ENCODE measurements at places on chromosomes 3 and 15.

DNA sequence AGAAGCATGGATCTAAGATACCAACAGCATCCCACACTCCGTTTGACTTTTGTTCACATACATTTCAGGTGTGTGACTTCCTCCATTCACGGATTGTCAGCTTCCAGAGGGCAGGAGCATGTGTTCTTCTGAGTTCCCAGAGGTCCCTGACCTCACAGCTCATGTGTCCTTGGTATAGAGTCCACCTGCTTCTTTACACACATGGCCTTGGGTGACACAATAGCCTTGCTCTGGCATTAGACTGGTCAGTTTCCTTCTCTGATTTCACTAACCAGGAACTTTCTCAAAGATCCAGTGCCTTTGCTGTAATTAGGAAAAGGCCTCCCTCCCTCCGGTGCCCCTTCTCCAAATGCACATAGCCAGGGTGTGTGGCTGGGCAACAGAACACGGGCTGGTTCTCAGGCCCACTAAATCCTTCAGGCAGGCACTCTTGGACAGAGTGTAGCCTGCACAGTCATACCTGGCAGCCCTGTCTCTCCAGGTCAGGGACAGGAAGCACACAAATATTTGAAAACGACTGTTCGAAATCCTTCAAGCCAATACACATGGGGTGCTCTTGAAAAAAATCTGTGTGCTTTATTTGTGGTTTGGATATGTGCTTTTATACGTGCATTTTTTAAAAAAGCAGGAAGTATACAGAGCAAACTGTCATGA is 81.1 kb downstream of the TRIM42 start:
- peak; percentile 15 for DNase-seq

DNA sequence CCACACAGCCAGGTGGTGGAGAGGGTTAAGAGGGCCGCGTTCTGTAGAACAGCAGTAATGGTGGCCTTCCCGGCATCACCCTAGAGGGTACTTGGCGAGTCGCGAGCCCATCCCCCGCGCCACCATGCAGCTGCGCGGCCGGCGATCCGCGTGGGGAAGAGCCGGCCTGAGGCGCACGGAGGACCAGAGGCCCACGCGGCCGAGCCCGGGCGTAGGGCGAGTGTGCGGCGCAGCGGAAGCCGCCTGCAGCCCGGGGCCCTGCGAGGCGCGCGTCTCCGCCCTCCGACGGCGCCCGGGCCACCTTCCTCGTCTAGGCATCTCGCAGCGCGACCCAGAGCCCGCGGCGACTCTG is 423 bp downstream of the TKT start:
- DNase-seq: no peak

DNA sequence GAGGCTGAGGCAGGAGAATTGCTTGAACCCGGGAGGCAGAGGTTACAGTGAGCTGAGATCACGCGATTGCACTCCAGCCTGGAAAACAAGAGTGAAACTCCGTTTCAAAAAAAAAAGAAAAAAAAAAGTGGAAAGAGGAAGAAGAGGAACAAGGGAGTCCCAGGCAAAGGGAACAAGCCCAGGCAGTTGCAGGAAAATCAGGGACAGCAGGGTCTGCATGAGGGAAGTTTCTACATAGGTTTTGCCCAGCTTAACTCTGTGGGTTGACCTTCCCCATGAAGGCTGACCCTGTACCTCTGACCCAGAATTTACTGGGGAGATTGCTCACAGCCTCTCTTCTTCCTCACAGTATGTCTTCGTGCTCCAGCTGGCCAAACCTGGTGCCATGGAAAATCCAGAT is 12.3 kb downstream of the RBP1 start:
- no peak for DNase-seq

DNA sequence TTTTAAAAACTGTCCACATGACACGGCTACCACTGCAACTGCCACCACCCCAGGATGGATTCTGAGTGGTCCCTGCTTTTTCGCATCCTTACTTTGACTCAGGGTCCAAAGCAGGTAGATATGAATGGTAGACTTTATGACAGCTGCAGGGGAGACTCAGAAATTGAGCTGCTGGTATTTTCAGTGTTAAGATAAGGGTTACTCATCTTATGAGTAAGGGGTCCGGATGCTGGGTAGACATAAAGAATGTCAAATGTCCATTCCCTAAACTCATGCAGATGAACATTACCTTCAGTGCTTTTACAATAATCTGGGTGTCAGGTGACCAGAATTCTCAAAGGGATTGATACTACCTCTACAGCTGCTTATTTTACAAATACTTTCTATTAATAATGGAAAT is 25.9 kb upstream of the BBX start:
- DNase-seq: no peak

DNA sequence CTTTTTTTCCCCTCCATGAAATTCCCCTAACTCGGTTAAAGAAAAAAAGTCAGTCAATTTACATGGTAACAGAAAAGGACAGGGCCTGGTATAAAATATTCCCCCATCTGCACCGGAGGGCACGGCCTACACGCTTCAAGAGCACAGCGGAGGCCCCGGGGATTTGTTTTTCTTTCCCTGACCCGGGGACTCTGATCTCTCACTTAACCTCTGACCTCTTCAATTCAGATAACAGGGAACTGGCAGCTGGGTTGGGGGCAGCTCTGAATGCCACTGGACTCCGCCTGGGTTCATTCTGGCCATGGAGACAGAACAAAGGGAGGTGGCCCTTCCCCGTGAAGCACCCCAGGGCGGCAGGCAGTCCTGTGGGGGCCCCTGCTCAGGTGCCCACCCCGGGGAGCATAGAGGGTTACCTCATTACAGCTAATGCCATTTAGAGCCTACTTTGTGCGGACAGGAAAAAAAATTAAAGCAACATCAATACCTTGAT is 257.5 kb downstream of the SHQ1 start:
- DNase-seq: no peak

DNA sequence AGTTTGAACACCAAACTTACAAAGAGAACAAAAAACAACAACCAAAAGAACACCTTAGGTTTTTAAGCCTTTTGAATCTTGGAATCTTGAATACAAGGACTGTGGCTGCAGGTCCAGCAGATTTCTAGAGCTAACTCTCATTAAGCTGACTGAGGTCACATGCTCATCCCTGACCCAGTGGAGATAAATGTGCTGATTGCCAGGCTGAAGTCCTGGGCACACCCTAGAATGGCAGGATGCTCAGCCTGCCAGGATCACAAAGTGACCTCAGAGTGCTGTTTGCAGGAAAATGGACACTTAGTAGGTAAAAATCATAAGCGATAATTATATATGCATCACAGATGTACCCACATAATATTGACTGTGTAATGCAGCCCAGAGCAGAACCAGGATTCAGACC is 245.3 kb upstream of the NR2E3 start:
- no peak for DNase-seq

GRCh38 chr3:172176061-172176770 is 136.8 kb downstream of the FNDC3B start:
- DNase-seq: no peak

DNA sequence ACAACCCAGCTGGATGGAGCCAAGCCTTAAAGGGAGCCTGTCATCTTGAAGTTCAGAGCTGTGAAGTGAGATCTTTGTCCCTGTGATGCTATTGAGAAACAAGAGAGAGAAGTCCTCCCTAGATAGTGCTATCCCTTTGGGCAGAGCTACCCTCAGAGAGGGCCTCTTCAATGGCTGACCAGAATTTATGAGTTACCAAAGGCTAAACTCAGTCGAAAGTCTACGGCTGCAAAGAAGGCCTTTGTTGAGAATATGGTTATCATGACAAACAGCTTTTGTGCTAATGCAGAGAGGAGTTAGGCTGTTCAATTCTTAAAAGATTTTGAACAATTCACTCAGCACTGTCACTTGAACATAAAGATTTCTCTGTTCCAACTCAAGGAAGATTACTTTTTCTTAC is 65.9 kb upstream of the C3orf80 start:
- DNase-seq: no peak

- no peak for DNase-seq
These were observed 100.6 kb downstream of the TLE3 start for GRCh38 chr15:69997161-69997485.

DNA sequence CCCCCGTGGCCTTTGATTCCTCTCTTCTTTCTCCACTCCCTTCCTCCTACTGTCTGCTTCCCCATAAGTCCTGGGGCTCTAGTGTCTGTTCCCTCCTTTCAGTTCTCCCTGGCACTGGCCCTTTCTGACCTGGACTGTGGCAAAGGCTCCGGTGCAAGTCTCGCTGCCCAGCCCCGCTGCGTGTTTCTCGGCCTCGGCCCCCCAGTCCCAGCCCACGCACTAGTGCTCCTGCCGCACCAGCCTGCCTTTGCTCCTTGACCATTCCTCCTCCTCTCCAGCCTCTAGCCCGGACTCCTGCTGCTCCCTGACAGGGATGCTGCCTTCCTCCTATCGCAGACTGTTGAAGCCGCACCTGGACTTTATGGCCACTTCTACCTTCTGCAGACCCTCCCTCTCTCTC is 2.1 kb downstream of the TM6SF1 start:
- no peak for DNase-seq

DNA sequence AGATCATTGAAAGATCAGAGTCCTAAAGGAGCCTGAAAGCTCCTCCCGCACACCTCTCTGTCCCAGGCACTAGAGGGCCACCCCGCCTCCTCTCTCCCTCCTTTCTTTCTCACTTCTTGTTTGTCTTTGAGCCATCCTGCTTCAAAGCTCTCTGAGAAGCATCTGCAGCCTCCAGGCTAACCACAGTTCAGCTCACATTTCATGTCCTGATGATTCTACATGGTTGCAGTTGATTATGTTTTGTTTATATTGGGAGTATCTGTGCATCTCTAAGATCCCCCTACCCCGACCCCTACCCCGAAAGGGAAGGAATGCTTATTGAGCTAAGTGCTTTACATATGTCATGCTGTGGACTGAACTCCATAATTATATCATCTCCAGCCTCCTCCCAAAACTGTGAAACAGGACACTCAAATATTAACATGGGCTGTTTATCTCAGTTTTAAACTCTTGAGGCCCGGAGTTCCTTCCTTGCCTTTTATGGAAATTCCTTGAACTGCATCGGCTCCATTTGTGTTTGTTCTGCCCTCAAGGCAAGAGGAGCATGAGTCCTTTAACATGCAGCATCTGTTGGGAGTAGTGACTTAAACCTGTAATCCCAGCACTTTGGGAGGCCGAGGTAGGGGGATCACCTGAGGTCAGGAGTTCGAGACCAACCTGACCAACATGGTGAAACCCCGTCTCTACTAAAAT is 30.9 kb downstream of the MGLL start:
- peak; percentile 83 for DNase-seq

- DNase-seq: peak; percentile 6
These were observed 71.5 kb downstream of the ETFA start for GRCh38 chr15:76239786-76240185.

GRCh38 chr15:60510006-60510405 is 31.1 kb upstream of the ICE2 start:
- DNase-seq: no peak

DNA sequence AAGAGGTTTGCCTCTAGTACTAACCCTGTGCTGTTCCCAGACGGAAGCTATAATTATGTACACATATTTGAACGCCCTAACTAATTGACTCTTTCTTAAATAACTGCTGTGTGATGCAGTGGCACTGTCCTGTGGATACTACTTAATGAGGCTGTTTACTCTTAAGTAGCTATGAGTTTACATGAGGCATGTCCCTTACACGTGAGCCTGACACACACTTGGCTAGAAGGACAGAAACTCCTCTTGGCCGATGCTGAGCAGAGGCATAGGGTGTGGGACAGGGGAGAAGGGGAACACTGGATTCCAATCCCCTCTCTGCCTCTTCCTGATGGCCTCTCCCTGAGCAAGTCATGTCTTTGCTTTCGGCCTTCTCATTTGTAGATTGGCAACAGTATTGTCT is 21.9 kb downstream of the EHD4 start:
- no peak for DNase-seq

DNA sequence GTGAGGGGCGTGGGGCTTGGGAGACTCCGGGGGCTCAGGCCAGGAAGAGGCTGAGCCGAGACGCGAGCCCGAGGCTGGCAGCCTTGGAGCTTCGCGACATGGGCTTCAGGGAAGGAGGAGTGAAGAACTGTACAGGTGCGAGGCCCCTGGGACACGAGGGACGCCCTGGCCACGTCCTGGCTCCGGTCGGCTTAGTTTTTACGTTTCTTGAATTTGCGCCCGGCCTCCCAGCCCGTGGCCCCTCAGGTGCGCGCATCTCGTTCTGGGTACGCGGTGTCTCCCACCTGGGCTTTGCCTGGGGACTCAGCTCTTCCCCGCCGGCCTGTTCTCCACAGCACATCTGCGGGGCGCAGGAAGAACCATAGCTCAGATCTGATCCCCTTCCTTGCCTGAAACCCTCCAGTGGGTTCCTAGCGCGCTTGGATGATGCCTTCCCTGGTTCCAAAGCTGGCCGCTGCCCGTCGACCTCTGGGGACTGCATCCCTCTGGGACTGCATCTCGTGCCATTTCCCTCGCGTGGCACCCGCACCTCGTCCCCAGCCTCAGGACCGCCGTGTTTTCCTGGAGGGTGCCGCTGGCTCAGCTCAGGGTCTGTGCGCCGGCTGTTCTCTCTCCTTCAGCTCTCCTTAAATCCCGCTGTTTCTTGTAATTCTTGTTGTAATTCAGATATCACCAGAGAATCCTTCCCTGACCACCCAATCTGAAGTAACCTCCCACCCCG is 614 bp downstream of the CHCHD6 start:
- no peak for DNase-seq

DNA sequence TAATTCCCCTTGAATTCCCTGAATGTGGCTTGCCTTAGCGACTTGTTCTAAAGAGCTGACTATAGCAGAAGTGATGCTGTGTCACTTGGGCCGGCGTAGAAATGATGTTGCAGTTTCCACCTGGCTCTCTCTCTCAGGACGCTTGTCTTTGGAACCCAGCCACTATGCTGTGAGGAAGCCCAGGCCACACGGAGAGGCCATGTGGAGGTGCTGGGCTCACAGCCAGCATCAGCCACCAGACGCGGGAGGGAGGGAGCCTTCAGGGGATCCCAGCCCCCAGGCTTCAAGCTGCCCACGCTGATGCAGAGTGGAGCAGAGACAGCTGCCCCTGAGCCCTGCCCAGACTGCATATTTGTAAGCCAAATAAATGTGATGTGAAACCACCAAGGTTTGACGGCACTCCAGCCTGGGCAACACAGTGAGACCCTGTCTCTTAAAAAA is 18.6 kb downstream of the RNU5B-1 start:
- DNase-seq: peak; percentile 83

DNA sequence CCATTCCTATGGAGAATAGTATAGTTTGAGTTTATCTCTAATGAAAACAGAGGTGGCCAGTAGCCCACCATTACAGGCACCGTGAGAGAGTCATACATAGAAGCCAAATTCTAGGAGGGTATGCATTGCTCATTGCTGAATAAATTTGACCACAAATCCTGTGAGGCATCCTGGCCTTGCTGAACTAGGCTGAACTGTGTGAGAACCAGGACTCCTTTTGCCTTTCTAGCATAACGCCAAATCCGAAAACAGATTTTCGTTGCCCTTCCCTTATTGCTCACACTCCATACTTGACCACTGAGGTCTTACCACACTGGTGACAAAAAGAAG is 50.4 kb downstream of the SLC2A2 start:
- no peak for DNase-seq

DNA sequence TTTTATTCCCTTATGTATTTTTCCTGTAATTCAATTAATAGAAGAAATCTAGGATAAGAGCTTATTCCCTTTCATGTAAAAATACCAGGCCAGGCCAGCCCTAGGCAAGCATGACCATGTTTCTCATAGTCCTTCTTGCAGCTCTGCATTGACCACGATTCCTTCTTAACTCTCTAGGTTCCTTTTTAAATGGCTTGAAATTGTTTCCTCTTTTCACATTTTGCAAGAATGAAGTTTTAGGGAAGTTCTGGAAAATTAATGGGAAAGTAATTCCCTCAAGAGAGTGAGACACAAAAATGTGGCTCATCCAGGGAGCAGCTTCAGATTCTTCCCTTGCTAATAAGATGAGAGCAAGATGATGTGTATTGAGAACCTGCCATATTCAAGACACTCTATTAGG is 116.5 kb upstream of the FGF7 start:
- DNase-seq: no peak
